ENCODE measurements at places on chromosomes 6 and 20.

DNA sequence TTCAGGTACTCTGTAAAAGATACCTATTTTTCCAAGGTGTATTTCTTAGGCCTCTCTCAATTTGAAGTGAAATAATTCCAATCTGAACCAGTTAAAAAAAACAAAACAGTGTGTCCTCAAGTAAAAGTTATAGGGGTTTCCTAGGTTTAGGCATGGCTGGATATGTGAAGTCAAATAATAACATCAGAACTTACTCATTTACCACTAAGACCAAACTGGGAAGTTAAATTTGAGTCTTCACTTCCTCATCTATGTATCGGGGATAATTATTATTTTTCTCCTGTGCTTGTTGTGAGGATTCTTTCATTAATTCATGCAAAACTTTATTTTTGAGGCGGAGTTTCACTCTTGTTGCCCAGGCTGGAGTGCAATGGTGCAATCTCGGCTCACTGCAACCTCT is 86.2 kb upstream of the PTPRK start:
- no peak for DNase-seq

DNA sequence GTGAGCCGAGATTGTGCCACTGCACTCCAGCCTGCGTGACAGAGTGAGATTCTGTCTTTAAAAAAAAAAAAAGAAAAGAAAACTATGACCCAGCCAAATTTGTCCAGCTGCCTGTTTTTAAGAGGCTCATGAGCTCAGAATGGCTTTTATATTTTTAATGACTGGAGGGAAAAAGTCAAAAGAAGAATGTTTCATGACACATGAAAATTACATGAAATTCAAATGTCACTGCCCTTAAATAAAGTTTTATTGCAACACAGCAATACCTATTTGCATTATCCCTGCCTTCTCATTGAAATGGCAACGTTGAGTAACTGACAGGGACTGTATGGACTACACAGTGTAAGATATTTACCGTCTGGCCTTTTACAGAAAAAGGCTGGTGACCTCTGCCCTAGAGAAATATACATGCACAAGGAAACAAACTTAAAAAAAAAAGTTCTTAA is 11.4 kb downstream of the SENP6 start:
- no peak for DNase-seq

GRCh38 chr20:48777005-48777404 is 50.8 kb downstream of the PREX1 start:
- no peak for DNase-seq

- DNase-seq: no peak
These were observed 60.5 kb downstream of the CD83 start for GRCh38 chr6:14178083-14178445.
